ENCODE measurements at places on chromosomes 4 and X.

DNA sequence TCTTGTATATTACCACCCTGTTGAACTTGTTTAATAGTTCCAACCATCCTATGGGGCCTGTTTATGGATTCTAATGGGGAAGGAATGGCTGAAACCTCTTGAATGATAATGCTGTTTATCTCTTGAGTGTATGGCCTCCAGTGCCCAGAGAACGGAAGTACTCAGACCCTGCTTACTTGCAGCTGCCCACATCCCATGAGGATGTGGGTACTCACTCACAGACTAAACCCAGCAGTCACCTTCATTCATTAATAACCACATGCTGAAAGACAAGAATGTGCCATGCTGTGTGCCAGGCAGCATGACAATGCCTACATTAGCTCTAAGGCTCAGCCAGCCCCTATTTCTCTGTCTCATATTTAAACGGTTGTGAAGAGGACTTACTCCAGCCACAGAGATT, 5.9 kb upstream of the ARMCX5 start:
- DNase-seq = no peak

- no peak for DNase-seq
Observed at GRCh38 chr4:38803833-38804653, 548 bp downstream of the TLR1 start.

DNA sequence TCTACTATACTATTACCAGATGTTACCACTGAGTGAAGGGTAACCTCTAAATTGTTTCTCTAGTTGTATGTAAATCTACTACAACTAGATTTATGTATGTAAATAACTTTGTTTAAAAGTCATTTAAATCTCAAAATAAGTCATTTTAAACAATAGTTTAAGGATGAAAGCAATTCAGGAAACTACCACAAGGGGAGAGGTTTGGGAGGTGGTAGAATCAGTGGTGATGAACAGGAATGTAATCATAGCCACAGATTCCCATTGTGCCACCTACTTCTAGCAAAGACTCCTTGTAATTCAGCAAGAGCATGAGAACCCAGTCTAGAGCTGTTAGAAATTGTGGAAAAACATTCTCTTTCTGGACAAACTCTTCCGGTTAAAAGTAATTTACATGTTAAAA, 234.6 kb downstream of the SLC7A11 start:
- DNase-seq = no peak

DNA sequence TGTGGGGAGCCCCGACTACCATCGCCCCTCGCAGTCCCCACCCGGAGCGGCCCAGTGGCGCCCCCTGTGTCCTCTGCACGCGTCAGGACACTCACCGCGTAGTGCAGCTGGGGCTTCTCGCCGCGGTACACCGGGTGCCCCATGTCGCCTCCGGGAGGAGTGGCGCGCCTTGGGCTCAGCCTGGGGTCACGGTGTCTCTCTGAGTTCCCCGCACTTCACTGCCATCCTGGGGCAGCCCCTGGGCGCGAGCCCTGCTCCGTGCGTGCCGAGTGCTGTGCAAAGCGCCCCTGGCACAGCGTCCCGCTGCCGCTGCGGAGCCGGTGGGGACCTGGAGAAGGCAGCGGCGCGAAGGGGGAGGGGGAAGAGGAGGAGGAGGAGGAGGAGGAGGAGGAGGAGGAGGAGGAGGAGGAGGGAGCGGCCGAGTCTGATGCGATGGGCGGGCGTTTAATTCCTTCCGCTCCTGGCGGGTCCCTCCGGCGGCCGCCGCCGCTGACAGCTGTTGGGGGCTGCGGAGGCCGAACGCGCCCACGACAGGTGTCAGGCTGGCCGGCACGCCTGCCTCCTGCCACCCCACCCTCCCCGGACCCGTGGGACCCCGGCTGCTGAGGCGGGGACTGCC, 134.3 kb downstream of the AMELX start:
- peak; percentile 37 for DNase-seq

DNA sequence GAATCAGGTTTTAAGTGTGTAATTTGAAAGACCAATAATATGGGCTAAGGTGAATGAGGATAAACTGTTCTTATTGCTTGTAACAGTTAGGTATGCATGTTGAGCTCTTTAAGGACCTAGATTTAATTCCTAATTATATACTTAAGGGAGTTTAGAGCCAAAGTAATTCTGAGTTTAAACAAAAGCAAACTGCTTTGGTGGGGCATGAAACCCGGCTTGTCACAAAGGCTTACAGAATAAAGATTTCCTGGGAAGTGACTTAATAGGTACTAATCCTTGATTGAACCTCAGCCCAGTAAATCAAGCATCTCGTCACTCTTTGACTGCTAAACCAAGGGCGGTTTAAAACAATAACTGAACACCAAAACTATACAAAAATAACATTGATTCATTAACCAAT, 1324.2 kb downstream of the RPA4 start:
- DNase-seq = no peak

GRCh38 chr4:17761062-17761461, 20.4 kb downstream of the FAM184B start:
- no peak for DNase-seq

DNA sequence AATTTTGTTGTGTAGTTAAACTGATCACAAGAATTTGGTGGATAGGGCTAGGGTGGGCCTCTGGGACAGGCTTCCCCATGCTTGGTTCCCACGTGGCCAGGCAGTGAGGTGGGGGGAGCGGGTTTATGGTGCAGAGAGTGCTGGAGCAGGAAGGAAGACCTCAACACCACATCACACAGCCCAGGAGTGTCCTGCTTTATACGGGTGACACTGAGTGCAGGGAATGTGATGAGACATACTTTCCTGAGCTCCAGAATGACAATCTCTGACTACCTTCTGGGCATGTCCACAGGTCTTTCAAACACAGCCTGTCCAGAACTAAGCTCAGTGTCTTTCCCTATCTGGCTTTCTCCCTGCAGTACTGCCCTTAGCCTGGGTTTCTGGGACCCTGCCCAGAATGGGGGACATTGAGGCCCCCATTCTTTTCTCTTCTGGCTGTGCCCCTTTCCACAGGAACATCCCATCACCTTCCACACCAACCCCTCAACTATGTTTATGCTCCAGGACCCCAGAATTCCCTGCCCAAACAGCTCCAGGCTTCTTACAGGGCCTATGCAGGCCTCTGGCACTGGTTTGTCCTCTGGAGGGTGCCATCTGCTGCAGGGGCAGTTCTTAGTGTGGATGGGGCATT, 36.5 kb upstream of the RASL11B start:
- no peak for DNase-seq

DNA sequence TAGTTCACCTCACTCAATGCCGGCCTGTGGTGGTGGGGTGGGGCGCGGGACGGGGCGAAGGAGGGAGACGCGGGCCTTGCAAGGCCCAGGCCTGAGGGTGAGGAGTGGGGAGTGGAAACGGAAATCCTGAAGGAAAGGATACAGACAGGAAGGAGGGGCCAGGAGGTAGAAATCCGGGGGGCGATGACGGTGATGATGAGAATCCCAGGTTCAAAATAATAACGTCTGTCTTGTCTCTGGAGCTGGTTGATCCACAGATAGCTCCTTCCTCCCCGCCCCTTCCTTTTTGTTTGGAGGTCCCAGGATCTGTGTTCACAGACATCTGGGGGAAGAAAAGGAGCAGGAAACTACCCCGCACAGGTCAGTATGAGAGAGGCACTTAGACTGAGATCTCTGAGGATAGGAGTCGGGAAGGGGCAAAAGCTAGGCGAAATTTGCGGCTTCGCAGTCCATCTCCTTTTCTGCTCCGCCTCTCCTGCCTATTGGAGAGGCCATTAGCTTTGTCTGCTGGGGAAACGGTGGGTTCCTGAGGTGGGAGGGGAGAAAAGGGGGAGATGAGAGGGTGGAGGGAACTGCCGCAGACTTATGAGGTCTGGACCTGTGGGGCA, 746 bp downstream of the TCEAL7 start:
- DNase-seq = no peak

DNA sequence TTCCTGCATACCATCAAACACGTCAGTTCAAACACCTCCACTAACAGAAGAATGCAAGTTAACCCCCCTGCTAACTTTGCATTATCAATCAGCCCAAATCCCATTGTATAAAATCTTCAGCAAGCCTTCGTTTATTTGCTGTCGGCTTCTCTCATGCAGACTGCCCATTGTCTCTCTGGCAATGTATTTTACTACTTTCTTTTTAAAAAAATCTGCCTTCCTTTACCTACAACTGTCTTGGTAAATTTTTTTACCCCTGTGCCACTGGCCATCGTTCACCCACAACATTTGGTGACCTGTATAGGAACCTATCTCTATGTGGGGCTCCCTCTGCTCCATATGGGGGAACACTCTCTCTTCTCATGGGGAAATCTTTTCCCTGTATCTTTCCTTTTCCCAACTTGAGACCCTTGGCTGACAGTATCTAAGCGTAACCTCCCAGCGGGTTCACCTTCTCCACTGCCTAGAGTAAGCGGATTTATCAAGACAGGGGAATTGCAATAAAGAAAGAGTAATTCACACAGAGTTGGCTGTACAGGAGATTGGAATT, 244.6 kb downstream of the CPXCR1 start:
- no peak for DNase-seq

- DNase-seq = no peak
Observed at GRCh38 chrX:111465669-111466068, 45.8 kb upstream of the SERTM2 start.

GRCh38 chr4:1402021-1402515, 4.2 kb downstream of the NKX1-1 start:
- DNase-seq = no peak

DNA sequence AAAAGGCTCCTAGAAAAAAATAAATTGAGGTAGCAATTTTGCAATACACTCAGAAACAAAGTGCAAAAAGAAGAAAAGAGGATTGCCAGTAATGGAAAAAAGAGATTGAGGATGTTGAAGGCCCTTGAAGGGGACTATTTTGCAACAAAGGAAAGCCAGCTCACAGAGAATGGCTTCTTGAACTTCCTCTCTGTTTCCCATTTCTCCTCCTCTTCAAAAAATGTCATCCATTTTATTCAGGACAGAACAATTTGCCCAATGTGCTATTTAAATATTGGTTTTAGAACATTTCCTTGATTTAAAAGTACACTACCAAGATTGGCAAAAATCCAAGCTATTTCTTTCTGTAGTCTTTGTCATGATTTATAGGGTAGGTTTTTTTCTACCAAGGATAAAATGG, 60.2 kb downstream of the GASK1B start:
- no peak for DNase-seq

DNA sequence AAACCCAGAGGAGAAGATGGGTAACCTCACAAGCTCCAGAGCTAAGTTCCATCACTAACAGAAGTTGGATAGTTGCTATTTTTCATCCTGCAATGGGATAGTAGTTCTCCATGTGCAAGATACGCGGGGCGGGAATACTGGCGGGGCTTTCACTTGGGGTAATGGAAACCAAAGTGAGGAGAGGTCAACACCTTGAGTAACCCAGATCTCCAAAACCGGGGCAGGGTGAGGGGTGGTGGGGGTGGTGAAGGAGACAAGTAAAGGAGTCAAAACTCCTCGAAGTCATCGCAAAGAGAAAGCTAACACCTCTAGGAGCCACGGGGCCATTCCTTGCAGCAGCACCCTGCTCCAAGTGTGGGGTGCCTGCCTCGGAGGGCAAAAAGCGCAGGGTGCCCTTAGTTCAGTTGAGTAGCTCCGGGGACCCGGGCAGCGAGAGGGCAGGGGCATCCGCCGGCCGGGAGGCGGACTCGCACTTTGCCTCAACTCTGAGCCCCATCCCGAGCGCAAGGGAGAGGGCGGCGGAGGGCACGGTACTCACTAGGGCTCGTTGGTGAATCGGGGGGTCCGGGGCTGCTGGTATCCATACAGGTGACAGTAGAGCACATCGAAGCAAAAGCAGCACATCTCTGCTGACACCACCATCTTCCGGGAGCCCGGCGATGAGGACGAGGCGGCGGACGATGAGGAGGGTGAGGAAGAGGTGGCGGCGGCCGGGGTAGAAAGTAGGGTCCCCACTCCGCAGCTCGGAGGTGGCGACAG, 645 bp downstream of the AMMECR1 start:
- peak; percentile 35 for DNase-seq

DNA sequence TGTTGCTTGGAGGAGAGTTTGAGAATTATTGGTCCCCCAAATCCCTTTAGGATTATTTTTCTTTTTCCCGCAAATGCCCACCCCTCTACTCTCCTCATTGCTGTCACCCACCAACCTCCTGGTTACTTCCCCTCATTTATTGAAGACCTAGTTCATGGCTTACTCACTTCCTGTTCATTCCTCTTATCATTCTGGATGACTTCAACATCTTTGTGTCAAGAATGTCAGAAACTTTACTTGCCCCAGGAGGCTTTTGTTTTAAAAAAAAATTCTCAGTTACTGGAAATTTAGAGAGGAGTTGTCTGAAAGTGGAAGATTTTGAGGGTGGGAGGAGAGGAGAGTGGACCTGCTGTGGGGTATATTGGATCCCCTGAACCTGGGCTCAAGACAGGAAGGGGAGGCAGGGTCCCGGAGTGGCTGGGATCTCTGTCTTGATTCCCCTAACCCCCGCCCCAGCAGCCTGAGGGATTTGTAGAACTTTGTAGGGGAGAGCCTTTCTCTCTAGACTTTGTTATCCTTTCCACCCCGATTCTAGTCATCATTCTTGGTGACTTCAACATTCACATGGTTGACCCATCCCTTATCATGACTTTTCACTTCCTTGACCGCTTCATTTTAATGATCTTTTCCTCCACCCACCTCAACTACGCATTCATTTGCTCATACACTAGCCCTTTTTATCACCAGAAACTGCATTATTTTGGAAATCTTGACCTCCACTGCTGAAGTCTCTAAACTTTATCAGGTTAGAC, 69.9 kb upstream of the ESX1 start:
- DNase-seq = no peak

DNA sequence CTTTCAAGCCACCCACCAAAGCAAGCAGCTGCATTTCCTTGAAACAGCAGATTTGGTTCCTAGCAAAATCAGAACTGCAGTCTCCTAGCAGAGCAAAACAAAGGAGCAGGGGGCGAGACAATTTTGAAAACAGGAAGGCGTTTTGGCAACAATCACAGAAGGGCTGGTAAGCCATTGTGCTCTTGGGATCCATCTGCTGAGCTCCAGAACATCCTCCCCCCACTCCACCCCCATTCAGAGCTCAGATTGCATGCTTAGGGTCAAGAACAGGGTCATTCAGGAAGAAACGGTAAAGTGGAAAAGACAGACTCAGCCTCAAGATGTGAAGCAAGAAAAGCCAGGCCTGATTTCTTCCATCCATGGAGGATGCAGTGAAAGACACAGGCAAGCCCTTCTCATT, 7.6 kb upstream of the PCDH19 start:
- DNase-seq = no peak

Data from colonic mucosa (tissue), 4 donors.